ENCODE measurements at places on chromosomes 7 and 10.

GRCh38 chr10:127922675-127923366, 15.9 kb downstream of the PTPRE start:
- no peak for DNase-seq

GRCh38 chr10:78342827-78343653, 309.4 kb downstream of the RPS24 start:
- DNase-seq = peak; percentile 53

DNA sequence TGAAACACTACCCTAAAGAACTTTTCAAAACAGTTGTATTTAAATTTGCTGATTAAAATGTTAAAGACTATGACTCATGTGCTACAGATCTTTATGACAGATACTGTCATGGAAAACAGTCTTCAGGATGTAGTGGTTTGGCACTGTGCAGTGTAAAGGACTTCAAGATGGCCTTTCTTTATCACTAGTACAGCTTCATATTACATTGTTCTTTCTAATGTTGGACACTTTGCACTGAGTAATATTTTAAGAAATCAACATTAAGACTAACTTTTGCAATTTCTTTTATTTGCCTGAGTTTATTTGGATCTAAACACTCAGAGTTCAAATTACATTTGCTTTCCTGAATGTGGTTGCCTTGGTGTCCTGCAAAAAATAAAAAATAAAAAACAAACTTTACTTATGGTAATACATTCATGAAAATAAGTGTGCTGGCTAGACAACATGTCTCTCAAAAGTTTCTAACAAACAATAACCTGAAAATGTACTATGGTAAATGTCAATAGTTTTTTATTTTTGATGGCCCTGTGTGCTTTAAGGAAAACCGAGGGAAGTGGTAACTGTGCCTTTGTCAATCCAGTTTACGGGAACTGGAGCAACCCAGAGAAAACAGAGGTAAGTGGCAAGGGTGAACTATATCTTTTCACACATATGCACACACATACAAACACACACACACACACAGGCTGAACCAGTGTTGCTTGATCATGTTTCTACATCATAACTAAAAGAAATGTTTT, 85.9 kb upstream of the PLXDC2 start:
- DNase-seq = no peak

DNA sequence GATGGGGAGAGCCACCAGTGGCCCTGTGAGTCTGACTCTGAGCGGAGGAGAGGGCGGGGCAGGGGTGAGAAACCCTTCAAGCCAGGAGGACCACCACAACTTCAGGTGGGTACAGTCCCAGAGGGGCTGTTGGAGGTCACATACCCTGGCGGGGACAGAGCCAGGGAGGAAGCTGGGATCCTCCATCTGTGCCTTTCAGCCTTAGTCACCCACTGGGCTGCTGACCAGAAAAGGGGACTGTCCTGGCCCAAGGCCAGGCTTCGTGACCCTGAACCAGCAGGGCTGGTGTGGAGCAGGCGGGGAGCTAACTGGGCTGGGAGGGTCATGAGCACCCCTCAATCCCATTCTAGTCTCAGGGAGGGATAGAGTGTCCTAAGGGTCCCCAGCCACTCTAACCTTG, 1.5 kb upstream of the CALHM3 start:
- no peak for DNase-seq

GRCh38 chr10:115802911-115803310, 470.1 kb downstream of the GFRA1 start:
- no peak for DNase-seq

DNA sequence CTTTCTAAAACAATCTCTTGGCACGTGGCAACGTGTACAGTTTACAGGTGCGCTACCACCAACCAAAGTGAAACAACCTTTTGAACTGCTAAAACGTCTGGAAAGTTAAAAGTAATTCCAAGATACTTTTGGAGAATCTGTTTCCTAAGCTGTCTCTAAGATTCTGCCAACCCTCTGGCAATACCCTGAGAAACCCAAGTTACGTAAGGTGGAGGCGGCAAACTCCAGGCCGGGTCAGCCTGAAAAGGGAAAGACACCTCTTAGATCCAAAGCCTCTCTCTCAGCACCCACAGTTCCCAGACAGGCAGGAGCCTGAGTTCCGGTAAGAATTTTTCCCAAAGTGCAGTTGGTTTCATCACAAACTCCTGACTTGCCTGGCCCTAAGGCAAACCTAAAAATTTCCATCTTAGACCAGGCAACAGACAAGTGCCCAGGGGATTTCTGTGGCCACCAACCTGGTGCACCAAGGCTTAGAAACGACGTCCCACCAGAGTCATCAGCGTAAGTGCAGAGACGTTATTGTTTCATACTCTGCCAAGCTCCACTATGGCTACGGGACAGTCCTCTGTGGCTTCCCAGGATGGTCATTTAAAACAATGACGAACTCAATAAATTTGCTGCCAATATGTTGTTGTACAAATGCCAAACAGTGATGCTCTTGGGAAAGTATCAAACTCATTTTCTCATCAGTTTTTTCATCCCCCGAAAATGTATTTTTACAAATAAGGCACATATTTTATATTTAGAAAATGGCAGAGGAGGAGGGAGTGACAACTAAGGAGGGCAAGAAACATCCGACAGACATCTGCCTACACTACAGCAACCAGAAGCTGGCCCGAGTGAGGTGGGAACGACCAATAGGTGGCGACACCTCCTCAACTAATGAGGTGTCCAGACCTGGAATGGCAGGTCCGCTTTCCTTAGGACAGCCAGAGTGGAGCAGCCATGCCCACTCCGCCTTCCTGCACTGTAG, 205.8 kb upstream of the FRMD4A start:
- no peak for DNase-seq

DNA sequence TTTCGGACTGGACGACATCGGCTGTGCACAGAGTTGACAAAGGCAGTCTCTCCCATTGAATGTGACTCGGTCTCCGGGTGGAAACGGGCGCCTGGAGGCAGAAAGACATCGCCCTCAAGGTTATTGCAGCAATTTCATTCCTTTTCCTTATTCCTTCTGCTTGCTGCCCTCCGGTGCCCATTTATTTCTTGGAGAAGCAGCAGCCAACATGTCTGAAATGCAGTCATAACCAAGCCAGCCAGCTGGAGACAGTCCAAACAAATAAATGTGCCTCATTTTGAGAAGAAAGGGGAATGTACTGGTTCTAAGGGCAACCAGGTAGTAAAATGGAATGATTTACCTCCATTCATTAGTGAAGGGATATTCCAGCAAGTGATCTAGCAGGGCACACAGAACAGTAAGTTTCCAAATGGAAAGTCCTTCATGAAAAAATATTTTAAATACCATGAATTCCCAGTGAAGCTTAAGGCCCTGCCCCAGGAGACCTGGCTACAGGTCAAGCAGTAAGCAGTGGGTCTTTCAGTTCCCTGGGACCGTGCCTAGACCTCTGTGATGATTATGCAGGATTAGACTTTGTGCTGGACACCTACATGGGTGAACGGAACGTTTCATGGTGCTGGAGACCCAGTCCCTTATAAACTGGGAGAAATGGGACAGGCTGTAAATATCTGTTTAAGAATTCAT, 86.6 kb downstream of the ABLIM1 start:
- no peak for DNase-seq

DNA sequence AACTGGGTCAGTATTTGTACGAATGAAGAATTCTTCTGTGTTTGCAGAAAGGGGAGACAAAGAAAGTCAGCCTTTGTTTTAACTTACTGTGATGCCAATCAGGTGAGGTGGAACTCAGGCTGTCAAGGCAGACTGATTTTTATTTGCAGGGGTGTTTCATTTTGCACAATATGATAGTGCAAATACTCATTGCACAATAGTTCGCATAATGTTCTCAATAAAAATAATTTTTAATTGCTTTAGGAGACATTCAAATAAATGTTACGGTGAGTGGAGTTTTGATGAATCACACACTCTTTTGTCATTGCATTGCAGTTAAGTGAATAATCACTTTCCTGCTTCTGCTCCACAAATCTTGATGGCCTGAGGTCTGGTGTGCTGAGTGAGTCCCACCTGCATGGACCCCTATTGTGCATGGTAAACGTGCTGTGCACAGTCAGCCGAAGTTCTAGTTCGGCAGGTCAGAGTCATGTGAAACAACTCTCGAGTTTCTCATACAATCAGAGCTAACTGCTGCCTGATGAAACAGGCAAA, 141.3 kb upstream of the FZD8 start:
- no peak for DNase-seq

- no peak for DNase-seq
These were observed 310.6 kb upstream of the PLXDC2 start for GRCh38 chr10:19505320-19506312.

DNA sequence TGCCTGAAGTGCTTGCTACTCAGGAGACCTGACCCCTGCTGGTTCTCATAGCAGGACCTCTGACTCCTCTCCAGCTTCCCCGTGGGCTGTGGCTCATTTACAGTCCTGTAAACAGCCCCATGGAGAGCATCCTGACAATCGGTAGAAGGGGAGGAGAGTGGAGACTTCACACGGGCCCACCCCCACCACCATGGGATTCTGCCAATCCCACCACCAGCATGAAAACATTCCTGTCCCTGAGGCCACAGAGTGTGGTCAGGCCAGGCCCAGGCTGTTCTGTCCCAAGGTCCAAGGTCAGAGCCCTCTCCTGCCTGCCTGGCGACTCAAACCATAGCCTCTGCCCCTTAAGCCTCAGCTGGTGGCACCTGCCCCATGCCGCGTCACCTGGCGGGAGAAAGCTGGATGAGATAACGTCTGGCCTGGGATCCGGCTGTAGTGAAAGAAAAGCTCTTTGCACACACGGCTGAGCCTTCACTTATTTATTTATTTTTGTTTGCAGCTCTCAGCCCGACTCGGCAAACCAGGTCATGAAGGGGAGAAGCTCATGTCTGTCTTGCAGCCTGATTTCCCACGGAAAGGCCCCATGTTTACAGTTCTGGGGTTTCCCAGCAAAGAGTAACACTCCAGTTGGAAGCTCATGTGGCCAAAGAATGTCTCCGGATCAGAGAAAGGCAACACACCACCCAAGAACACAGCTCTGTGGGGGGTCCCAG, 293.6 kb upstream of the ZMIZ1 start:
- no peak for DNase-seq

DNA sequence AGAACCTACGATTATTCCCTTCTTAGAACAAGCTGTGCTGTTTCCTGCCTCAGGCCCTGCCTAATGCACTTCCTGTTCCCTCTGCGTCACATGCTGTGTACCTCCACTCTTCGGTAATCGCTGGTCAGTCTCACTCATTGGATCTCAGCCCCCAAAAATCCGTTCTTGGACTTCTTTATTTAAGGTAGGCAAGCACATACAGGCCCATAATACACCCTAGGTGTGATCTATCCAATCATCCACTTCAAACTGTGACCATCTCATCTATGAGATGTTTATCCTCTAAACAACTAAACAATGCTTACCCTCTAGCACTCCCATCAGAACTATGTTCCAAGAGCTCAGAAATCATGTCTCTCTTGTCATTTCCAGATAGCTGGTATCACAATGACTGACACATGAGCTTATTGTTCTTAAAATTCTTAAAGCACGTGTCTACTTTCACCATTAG, 83.9 kb downstream of the CADPS2 start:
- DNase-seq = no peak

GRCh38 chr7:19327018-19327417, 181.8 kb upstream of the FERD3L start:
- DNase-seq = no peak

- no peak for DNase-seq
These were observed 234.6 kb downstream of the ZMYND11 start for GRCh38 chr10:369684-370448.

GRCh38 chr10:71454347-71454746, 57.6 kb downstream of the CDH23 start:
- DNase-seq = no peak

DNA sequence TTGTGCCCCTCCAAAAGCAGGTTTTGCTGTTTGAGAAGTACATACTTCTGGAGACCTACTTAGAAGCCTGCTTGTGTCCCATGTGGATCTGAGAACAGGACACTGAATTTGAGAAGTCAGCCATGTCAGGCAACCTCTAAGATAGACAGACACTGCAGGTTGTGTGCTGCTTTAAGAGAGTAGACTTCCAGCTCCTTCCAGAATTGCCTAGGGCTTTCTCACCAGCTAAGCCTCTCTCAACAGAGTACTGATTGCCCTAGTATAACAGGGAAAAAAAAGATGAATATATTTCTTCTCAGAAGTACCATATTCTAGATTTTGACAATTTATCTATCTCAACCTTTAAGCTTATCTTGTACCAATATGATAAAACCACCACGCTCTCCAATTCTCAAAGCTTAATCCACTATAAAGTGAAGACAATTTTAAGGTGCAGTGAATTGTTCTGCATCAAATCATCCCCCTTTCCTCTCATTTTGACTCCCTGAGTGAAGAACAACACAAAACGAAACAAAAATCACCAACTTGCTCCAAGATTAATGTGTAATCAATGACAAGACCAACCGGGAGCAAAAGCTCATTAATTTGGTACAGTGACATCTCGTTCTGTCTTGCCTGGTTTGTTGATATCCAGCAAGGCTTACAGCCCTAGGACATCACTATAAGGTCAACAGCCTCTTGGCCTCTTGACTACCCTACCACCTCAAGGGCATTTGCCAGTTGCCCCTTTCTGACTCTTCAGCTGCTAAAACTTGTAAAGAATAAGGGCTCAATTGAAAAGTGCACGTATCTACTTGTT, 214.6 kb downstream of the SORCS1 start:
- DNase-seq = no peak

- DNase-seq = no peak
These were observed 222.9 kb downstream of the GLRX3 start for GRCh38 chr10:130358981-130359650.

DNA sequence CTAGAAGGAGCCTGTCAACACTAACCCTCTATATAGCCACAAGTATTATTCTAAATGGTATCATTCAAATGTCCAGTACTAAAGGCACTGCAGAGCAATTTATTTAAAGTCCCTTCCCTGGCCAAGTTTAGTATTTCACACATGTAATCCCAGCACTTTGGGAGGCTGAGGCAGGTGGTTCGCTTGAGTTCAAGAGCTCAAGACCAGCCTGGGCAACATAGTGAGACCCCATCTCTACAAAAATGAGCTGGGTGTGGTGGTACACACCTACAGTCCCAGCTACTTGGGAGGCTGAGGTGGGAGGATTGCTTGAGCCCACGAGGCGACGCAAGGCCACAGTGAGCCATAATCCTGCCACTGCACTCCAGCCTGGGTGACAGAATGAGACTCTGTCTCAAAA, 3.6 kb downstream of the GNA12 start:
- DNase-seq = no peak

Measured in NCI-H524 treated with DMSO at 0.1 percent for 48 hours (cell line).